Ascending aorta (tissue), 2 donors: ENCODE measurements at places on chromosomes 1 and 21.

DNA sequence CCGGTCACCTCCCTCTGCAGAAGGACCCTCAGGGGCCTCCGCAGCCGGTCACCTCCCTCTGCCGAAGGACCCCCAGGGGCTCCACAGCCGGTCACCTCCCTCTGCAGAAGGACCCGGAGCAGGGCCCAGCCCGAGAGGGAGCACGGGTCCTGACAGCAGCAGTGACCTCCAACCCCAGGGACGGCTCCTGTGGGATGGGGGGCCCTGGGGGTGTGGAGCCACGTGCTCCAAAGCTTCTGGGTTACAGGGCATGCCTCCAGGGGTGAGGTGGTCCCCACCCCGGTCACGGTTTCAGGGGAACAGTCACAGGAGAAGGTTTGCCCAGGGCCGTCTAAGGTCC, 40.3 kb downstream of the SLC19A1 start:
- DNase-seq = peak; percentile 53

DNA sequence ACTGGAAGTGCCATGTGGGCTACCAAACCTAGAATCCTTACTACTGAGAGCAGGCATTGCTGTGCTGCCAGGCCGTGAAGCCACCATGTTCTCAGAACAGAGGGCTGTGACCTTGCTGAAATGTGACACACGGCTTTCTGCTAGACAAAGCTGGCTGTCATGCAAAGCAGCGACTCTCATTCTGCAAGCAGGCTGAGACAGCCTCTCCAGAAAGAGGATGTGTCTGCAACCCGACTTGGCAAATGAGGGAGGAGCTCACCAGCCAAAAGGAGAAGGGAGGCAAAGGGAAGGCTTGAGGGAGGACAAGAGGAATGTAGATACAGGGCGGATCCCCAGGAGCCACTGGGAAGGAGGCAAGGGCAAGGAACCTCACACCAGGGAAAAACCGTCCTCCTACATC, 85.7 kb upstream of the KRTAP19-8 start:
- DNase-seq = no peak

GRCh38 chr1:10626131-10626731, 151.5 kb downstream of the PEX14 start:
- no peak for DNase-seq

DNA sequence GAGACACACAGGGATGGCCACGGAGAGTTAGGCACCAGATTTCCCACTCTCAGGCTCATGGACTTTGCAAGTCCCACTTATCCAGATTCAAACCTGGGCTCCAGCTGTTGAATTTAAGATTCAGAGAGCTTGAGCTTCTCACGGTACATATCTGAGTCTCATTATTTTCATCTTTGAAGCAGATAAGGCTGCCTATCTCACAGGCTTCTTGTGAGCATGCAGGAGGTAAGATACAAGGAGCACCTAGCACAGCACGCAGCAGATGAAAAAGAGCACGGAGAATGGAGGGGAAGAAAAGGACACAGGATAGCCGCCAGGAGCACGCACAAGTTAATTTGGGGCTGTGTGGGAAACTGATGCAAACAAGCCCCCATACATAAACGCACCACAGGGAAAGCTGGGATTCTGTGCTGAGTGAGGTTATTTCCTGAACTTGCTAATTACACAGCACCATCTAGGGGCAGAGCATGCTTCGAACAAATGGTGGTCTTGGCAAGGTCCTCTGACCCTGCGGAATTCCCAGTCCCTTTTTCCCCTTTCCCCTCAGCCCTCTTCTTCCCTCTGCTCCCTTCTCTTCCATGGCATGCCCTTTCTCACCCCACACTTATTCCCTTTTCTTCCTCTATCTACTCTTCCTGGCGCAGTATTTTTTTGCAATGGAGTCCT, 134.7 kb upstream of the VANGL1 start:
- no peak for DNase-seq

DNA sequence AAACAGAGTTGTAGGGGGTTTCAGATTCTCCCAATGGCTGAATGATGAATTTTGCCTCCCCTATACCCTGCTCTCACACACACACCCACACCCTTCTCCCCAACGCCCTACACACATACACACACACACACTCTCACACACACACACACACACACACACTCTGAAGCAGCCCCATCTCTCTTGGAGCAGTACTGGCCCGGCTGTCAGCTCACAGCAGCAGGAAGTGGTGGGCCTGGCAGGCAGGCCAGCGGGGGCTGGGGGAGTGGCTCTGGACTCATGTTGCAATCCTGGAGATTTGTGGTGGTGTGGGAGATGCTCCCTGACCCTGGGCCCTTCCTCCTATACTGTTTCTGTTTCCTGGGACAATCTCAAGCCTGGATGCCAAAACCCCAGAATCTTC, 2.2 kb downstream of the IKBKE start:
- no peak for DNase-seq

DNA sequence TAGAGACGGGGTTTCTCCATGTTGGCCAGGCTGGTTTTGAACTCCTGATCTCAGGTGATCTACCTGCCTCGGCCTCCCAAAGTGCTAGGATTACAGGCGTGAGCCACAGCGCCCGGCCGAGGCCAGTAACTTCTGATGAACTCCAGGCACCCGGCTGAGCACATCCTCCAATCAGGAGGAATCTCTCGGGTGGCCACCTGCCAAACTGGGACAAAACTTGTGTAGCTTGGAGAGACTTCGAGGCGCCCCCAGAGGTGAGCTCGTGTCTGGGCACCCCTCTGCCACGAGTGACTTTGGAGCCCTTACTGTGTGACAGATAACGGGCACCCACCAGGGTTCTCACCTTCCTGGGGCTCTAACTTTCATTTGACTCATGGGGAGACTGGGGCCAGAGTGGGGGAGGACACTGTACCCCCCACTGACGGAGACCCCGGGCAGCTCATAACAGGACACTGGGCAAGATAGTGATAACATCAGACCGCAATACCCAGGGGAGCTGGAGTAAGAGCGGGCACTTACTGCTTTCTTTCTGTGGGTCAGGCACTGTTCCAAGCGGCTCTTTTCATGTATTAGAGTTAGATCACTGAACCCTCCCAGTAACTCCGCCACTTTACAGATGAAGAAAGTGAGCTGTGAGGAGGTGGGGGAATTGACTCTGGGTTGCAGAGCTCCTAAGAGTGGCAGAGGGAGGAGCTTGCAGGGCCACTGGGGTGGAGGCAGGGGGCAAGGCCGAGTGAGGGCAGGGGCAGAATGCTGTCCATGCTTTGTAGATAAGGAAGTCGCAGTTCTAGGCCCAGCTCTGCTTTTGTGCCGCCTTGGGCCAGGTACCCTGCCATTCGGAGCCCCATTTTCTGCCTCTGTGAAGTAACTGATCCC, 1.9 kb upstream of the PADI2 start:
- no peak for DNase-seq

DNA sequence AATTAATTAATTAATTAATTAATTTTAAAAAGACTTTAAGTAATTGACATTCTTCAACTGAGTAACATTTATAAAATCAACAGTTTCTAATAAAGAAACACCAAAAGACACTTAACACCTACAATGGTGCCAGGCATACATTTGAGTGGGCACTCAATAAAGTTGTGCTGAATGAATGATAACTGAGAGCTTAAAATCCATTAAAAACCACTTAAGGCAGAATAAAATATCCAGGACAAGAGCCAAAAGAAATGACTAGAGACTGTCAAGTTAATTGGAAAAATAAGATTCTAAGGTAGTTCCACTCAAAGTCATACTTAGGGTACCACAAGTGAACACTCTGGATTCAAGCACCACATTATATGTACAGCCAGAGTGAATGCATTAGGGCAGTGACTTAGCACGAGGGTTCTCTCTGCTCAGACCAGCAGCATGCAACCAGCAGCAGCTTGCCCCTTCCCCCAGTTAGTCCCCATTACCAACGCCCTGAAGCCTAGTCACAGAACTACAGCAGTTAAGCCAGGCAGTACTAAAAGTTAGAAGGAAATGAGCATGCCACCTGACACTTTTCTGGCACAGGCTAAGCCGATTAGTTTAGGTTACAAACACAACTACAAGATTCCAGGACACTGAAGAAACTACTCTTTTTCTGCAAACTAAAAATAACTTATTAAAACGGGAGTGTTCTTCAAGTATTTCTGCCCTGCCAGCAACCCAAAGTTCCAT, 46.5 kb downstream of the LUZP1 start:
- no peak for DNase-seq

DNA sequence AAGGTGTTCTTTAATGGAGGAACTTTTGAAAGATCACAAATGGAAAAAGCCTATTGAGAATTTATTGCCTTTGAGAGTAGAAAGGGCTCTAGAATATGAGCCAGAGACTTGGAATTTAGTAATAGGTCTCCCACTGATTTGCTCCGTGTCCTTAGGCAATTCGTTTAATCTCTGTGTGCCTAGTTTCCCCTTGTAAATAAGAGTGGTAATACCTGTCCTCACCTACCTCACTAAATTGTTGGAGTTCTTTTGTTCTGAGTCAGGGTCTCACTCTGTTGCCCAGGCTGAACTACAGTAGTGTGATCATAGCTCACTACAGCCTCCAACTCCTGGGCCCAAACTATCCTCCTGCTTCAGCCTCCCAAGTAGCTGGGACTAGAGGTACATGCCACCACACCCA, 15.0 kb upstream of the TEKT2 start:
- no peak for DNase-seq

DNA sequence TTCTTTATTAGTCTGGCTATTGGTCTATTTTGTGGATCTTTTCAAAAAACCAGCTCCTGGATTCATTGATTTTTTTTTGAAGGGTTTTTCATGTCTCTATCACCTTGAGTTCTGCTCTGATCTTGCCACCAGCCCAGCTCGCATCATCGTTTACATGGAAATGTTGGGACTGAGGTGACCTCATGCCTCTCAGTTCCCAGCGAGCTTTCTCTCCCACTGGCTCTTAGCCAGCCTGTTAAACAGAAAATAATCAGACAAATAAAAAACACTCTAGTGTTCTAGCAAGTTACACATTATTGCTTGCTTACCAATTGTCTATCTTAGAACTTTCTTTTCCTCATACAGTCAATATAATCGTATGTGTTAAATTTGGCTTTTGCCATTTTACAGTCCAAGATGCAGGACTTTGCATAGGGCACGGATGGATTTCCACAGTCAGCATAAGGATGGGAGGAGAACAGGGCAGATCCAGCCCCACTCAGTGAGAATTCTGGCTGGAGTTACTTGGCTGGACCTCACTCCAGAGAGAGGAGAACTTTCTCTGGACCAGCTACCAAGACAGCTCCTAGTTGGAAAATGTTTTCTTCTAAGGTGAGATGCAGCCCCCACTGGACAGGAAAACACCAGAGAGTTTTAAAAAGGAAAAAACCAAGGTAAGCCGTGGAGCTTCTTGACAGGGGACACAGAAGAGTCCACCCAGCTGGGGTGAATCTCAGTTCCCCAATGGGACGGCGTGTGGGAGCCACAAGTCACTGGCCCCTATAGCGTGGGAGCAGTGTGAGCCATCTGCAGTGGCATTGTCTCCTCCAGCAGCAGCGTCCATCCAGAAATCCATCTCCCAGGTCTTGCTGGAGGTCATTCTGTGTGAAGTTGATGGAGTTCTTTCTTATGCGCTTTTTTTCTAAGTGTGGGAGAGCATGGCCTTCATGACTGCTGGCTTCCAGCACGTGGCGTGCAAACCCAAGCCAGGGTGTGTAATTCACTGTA, 17.6 kb downstream of the PGBD2 start:
- no peak for DNase-seq

- peak; percentile 61 for DNase-seq
Observed at GRCh38 chr1:77281491-77282186, at the start of gene AK5. AK5 (plus strand) TSS chr1:77282019; CDS start chr1:77282314, 295 bp downstream.

GRCh38 chr1:29653034-29653810, 416.9 kb downstream of the PTPRU start:
- DNase-seq = peak; percentile 43

DNA sequence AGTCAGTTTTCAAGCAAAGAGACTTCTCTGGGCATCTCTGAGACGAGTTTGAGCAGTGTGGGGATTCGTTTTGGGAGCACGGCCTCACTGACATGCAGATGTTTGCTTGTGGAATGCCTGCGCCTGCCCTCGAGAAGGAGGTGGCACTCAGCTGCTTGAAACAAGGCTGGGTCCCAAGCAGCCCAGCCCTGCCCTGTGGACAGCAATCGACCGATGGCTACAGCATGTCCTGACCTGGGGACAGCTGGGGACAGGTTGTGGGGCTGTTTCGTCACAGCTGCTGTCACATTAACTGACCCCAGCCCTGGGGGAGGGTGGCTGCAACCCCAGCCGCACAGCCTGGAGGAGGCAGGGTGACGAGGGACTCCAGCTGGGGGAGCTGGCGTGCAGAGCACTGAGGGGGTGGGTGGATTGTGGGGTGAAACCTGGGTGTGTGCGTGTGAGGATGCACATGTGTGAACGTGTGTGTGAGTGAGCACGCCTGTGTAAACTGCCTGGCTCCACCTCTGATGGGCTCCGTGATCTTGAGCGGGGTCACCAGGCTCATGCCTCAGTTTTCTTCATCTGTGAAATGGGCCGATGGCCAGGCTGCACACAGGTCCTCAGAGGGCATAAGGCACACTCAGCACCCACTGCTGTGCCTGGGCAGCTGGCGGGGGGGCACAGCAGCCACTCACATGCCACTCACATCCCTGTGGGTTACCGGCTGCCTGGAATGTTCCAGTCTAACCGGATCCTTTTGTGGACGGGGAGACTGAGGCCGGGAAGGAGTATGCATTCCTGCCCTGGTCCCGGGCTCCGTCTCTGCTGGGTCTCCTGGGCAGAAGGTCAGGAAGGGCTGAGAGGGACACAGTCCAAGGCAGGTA, 49.3 kb downstream of the COL18A1 start:
- no peak for DNase-seq

- DNase-seq = no peak
Observed at GRCh38 chr1:80248886-80249285, 1242.4 kb upstream of the ADGRL4 start.

DNA sequence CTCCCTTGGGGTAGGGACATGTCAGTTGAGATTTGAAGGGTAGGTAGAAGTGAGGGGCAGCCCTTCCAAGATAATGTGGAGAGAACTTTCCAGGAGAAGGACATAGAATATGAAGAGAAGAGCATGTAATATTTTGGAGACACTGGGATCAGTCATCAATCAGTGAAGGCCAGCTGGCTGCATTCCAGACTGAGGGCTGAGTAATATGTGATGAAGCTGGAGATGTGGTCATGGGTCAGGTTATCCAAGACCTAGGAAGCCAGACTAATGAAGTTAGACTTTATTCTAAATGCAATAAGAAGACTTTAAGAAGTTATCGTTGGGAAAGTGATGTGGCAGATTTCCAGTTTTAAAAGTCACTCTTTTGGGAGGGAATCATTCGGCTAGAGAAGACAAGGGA, 262.0 kb downstream of the HMCN1 start:
- DNase-seq = peak; percentile 10

DNA sequence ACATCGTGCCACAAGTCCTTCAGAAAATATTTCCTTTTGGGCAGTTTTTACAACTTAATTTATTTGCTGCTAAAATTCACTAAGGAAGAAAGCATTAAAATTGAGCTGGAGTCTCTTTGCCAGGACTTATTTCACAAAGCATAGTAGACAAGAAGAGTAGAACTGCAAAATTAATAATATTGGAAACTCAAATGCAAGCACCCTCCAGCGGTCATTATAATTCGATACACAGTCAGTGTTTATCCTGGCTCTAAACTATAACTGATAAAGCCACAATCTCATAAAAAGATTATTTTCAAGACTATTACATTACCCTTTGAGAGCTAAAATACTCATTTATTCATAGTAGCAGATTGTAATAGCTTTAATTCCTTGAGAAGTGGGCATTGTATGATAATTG, 655.4 kb downstream of the RWDD3 start:
- no peak for DNase-seq

GRCh38 chr21:45283035-45283610, 4.6 kb downstream of the POFUT2 start:
- DNase-seq = no peak

- DNase-seq = no peak
Observed at GRCh38 chr1:36963006-36963405, 71.3 kb downstream of the GRIK3 start.

- no peak for DNase-seq
Observed at GRCh38 chr1:241221319-241221718, 135.7 kb downstream of the RGS7 start.
